Lower lobe of right lung (tissue), 2 donors: ENCODE measurements at places on chromosomes 7 and 10. TPM values are rescaled to one million over a fixed set of nuclear protein-coding genes. Genes with fewer than 3 reads are reported as not detected.

GRCh38 chr7:96407427-96407826 lies 85.5 kb upstream of the SLC25A13 start:
- no peak for DNase-seq

- DNase-seq = no peak
These were observed 27.6 kb downstream of the ABCC2 start for GRCh38 chr10:99809931-99810615.

DNA sequence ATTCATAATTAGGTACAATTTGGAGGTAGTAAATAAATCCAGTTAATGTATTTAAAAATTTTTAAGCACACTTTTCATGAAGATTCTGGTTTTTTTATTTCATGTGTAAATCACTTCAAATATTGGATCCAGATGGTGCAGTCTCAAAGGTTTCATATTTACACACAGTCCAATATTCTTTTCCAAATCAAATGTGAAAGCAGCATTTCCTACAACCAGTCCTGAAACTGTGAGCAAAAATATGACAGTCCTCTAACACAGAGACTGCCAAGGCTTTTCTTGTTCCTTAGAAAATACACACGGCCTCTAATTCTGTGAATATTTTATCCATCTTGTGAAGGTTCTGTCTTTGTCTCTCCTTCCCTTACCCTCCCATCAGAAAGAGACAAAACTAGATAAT lies 645.9 kb downstream of the ARL4A start:
- no peak for DNase-seq

DNA sequence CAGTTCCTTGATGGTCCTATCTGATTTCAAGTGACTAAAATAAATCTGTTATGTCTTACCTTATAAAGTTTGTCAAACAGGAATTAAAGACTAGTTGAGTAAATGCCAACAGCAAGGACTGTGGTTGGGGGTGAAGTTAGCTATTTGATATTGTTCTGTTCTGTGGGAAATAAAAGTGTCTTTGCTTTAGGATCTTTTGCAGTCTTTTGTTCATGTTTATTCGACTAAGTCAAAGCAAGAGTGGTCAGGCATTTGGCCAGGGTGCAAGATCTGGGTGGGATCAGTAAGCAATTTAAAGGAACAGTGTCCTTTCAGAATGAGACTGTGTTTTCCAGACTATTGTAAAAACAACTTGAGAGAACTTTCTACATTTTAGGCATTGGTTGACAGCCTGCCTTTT lies at the start of gene COL28A1:
TSS of gene COL28A1 (minus strand) at position 183 of the 400 bp plus-strand sequence. CDS start 2,998 bp downstream, outside the sequence.
- no peak for DNase-seq

DNA sequence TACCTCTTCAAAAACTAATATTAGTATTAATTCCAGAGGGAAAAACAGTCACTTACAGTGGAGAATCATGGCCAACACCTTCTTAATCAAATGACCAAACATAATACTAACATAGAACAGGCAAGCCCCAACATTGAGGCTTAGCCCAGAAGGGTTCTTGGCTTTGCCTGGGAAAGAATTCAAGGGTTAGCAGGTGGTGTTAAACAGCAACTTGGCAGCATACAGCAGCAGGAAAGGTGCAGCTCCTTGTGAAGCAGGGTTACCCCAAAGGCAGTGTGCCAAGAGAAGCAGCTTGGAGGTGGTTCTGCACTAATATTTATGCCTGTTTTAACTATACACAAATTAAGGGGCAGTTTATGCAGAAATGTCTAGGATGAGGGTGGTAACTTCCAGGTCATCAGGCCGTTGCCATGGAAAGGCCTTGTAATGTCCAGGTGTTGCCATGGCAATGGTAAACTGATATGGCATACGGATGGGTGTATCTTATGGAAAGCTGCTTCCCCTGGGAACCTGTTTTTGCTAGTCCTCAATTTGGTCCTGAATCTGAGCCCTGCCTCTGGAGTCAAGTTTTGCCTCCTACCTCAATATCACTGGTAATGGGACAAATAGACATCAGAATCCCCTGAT lies 27.2 kb upstream of the BEND7 start:
- DNase-seq = no peak

DNA sequence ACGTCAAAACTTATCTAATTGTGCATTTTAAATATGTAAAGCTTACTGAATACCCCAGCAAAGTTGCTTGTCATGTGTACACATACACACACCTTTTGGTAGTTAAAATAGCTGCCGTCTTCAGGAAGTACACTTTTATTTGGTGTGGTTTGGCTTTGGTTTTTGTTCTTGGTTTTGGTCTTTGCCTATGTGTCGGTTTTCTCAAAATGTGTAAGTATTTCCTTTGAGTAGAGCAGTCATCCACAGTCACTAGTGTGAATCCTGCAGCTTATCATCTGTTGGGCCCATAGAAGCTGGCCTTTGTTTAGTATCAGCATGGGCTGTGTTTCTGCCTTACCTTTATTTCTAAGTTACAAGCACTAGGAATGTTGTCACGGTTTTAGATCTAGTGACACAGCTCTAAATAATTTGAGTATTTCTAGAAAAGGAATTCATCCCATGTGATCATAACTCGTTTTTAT lies 35.3 kb downstream of the NET1 start:
- no peak for DNase-seq

DNA sequence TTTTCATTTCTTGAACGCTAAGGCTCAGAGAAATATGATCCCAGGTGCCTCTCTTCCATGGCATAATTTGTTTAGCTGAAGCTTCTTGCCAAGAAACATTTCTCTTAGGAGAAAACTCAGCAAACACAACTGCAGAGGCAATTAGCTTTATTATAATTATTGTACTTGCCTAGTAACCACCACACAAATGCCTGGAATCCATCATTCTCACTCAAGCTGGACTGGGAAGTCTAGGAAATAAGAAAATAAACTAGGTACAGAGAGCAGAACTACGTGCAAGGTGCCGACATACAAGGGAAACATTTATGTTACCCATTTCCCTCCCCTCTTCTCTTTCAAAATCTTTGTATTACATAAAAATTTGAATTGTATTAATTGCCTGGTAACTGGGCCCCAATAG lies 15.1 kb downstream of the SLC35B4 start:
- no peak for DNase-seq

GRCh38 chr7:83149466-83149865 lies 13.2 kb downstream of the PCLO start:
- no peak for DNase-seq

DNA sequence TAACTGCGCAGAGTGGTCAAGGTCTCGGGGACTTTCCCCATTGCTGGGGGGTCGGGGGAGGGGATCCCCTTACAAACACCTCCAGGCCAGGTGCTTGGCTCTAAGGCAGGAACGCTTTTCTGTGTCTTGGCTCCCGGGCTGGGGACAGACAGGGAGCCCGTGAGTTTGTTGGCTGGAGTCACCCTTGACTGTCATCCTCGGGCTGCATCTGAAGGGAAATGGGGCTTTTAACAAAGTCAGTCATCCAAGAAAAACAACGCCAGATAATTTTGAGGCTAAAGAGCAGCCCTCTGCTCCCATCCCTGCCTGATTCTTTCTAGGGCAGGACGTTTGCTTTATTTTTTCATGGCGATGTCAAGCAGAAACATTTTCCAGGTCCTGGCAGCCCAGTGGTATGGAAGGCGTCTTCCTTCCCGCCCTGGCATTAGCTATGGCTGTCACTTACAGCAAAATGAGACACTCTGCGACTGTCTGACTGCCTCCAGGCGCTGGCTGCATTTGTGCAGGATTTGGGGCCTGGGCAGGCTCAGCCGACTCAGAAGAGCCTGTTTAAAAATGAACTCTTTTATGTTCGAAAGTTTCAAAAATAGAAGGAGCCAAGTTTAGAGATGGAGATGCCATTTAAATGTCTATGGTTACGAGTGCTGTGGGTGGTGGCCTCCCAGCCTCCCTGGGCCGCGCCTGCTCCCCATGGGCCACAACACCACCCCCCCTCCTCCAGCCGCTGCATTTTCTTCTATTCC lies 54.7 kb upstream of the TNS3 start:
- DNase-seq = no peak

DNA sequence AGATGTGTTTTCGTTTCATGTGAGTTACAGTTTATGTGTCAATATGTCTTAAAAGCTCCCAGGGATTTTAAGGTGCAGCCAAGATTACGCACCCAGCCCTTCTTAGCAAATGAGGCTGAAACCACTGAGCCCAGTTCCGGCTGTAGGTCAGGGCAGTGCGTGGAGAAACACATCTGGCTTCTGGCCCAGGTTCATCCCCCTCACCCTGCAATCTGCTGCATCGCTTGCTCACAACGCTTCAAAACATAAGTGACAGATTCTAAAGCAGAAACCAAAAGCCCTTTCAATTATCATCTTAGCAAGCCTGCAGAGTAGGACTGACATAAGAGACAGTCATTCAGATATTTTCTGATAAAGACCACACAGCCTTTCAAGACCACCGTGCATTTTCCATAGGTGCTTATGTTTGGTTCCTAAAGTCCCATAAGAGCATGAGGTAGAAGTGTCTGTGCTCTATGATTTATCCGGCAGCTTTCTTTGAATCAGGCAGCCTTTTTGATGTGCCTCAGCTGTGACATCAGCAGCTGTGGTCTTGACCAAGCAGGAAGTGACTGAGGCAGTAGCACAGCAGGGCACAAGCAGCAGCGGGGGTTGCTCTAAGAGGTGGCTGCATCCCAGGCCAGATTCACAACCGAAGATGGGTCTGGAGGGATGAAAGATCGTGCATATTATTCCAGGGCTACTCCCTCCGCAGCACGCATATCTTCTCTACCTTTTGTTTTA lies 72.1 kb upstream of the LYZL2 start:
- DNase-seq = no peak

DNA sequence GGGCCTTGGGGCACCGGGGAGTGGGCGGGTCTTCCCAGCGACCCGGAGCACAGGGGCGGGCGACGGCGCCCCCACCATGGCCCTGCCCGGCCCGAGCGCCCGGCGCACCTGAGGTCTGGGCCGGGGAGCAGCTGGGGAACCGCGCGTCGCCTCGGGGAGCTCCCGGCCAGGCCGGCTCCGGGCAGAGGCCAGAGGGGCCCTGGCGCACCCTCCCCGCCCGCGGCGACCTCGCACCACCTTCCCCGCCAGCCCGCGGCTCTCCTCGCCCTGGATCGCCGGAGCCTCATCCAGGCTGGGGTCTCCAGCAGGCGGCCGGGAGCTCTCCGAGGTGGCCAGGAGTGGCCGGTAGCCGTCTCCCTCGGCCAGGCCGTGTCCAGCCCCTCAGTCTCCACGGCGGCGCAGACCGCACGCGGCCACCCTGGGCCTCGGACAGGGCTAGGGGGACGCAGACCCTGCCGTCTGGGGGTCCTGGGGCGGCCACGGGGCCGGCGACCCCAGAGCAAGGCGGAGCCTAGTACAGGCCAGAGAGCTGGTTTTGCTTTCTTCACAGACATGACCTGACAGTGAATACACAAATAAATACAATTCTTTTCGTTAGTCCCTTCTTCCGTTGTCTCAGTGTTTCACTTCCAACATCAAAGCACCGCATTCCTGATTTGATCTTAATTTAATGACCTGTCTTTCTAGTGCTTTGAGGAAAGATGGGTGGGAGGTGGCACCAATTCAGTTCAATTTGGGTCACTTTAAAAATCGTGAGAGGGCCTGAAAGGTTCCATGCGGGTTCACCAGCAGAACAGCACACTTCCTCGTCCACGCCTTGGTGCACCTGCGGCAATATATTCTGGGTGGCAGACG lies 356.9 kb downstream of the DNAJB6 start:
- DNase-seq = no peak

- DNase-seq = no peak
These were observed 138.4 kb downstream of the ST7 start for GRCh38 chr7:117091721-117092120.

DNA sequence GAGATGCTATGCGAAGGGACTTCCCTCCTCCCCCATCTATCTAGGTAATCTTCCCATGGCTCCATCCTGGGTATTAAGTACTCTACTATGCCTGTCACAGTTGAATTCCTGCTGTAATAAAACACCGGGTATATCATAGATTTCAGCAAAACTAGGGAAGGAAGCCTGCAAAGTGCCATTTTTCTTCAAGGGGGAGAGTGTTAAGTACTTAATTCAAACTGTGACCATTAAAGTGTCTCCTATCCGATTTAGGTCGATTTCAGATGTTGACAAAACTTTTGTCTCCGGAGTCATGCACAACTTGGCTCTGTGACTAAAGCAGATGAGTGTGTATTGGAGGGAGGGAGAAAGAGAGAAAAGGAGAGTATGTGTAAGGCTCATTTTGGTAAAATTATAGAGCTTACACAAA lies 4.6 kb downstream of the HOXA4 start:
- DNase-seq = no peak

GRCh38 chr7:121126801-121127534 lies 138.5 kb downstream of the CPED1 start:
- no peak for DNase-seq

Gene ASB13
- total RNA-seq = 27.6 TPM

Gene DENND11
- 34.1 TPM for total RNA-seq

Gene EMX2
- not detected for total RNA-seq

Gene STN1
- total RNA-seq = 37.0 TPM

Gene AMPH
- 1.2 TPM for total RNA-seq

Gene MOGAT3
- not detected for total RNA-seq

Gene WBP1L
- 44.5 TPM for total RNA-seq

Gene ATOH7
- total RNA-seq = not detected

Gene RADIL
- 9.7 TPM for total RNA-seq
